ENCODE measurements at places on chromosomes 11 and 22.

DNA sequence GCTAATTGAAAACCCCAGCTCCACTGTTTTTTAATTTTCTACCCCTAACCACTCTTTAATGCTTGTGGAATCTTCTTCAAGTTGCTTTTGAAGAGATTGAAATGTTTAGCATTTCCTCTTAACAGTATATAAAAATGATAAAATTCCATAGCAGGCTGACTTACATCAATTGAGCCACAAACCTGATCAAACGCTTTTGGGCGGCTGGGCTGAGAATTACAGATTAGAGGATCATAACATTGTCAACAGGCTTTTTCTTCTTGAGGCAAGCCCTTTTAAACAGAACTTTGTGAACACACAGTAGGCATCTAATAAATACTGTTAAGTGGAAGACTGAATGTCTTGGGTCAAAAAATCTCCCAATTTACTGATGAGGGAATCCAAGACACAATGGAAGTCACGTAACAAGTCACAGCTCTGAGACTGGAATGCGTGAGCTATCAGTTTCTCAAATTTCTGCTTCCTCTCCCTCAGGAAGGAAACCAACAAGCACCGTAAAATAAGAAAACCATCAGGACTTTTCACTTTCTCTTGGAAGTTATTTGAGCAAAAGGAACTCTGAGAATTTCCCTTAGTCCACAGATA lies 50.0 kb upstream of the CCDC89 start:
- no peak for DNase-seq

GRCh38 chr11:109612496-109612895 lies 190.5 kb downstream of the C11orf87 start:
- DNase-seq, result no peak

GRCh38 chr11:29801561-29801960 lies 215.3 kb downstream of the KCNA4 start:
- DNase-seq, result no peak

- DNase-seq, result no peak
These were observed 358.7 kb upstream of the PDGFD start for GRCh38 chr11:104522650-104523049.

- DNase-seq, result no peak
These were observed 37.1 kb downstream of the NUCB2 start for GRCh38 chr11:17313349-17314231.

GRCh38 chr22:26461188-26461810 lies 22.3 kb downstream of the HPS4 start:
- peak; percentile 19 for DNase-seq

- DNase-seq, result no peak
These were observed 18.4 kb downstream of the TECTA start for GRCh38 chr11:121119440-121119839.

DNA sequence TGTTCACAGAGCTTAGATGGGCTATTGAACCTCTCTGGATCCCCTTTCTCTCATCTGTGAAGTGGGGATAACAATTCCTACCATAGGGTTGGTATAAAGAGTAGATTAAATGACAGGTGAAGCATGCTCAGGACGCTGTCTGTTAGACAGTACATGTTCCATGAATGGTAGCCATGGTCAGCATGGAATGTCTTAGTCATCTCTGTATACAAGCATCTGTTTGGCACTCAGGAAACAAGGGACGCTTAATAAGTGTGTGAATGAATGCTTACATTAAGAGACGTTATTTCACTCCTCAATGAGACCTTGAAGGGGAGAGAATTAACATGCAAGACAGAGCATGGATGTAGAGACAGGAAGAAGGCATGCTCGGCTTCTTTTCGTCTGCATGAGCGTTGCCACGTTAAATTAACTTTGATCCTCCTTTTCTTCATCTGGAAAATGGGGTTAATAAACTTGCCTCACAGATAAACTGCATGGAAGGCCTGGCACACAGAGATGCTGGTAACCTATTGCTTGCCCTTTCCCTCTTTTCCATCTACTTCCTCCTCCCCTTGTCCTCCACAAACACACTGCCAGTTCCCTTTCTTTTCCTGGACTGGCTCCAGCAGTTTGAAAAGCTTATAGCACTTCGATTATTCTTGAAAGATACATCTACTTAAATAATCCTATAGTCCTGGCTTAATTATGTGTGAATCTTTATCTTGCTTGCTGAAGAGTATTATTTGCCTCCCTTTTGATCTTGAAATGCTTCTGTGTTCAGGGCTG lies 267.2 kb upstream of the MTNR1B start:
- DNase-seq, result no peak

- no peak for DNase-seq
These were observed 2.5 kb upstream of the CENPM start for GRCh38 chr22:41949297-41949965.

DNA sequence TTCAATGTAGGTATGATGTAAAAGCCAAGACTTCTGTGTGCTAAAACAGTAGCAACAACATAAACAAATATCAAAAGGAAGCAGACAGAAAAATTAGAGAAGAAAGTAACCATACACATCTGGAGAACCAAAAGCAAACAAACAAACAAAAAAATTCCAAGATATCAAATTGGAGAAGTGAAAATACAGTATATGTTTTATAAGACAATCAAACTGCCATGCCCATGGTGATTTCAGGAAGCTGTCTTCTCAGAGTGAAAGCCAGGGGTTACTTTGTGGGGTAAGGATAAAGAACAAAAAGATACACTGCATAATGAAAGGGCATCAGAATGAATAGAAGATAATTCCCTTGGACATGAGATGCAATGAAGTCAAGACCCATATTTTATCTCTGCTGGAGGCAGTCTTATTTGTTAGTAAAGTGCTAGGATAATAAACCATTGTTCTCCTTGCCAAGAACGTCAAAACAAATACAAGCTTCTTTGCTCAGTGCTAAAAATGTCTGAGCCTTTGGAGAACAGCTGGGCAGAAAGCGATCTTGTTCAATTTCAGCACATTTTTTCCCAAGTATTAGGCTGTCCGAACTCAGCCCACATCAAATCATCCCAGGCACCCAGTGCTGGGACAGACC lies 38.1 kb upstream of the LDLRAD3 start:
- no peak for DNase-seq

DNA sequence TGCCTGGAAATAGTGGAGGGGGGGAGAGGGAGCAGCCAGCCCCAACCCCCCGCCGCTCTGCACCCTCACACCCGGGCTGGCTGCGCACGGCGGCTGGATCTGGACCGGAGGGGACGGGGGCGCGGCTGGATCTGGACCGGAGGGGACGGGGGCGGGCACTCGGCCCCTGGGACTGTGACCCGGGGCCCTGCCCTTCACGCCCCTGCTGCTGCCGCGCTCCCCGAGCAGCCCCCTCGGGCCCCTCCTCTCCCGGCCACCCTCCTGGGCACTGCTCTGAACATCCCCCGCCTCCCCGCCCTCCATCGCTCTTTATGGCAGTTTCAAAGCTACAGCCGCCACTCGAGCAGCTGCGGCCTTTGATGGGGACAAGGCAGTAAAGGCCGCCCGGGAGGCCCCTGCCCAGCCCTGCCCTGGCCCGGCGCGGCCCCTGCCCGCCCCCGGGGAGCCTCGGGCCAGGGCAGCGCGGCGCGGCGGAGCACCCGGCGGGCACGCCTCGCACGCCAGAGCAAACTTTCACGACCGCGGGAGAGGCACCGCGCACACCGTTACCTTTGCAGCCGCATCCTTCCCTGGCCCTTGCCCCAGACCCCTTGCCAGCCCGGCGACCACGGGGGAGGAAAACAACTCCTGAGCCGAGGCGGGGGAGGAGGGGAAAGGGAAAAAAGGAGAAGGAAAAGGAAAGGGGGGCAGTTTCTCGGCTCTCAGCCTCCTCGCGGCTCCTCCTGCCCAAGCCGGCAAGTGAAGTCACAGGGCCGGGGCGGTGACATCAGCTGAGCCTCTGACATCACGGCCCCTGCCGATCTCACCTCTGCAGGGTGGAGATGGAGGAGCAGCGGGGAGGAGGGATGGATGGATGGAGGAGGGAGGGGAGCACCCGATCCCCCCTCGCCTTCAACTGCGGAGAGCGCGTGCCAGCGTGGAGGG lies 13.1 kb upstream of the TCF20 start:
- no peak for DNase-seq

DNA sequence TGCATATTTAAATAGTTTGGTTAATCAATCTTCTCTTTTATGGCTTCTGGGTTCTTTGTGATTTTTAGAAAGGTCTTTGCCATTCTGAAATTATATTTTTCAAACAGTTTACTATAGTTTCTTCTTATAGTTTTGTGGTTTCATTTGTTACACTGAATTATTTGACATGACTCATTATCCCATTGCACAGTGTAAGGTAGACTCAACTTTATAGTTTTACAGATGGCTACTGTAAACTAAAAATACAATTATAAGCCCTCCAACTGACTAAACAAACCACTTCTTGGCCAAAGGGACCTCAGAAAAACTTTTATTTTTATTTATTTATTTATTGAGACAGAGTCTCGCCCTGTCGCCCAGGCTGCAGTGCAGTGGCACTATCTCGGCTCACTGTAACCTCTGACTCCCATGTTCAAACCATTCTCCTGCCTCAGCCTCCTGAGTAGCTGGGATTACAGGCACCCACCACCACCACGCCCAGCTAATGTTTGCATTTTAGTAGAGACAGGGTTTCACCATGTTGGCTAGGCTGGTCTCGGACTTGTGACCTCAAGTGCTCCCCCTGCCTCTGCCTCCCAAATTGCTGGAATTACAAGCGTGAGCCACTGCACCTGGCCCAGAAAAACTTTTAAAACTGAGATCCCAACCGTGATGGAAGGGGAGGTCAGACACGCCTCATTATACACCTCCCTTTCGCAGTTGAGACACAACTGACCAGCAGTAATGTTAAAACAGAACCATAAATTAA lies 14.1 kb upstream of the RAC2 start:
- no peak for DNase-seq

Measured in activated CD8-positive, alpha-beta memory T cell treated with anti-CD3 and anti-CD28 coated beads for 1 hour (primary cell).